ENCODE measurements at places on chromosomes 2 and 18.
A peak's percentile ranks its signal among the peaks of the same experiment; 100 is the strongest.

GRCh38 chr18:46470714-46471113 is 186.3 kb downstream of the LOXHD1 start:
- DNase-seq, result no peak

- no peak for DNase-seq
Observed at GRCh38 chr2:69149631-69150215, 136.7 kb downstream of the ANTXR1 start.

- DNase-seq, result peak; percentile 57
Observed at GRCh38 chr2:9139491-9140443, 66.8 kb upstream of the ASAP2 start.

DNA sequence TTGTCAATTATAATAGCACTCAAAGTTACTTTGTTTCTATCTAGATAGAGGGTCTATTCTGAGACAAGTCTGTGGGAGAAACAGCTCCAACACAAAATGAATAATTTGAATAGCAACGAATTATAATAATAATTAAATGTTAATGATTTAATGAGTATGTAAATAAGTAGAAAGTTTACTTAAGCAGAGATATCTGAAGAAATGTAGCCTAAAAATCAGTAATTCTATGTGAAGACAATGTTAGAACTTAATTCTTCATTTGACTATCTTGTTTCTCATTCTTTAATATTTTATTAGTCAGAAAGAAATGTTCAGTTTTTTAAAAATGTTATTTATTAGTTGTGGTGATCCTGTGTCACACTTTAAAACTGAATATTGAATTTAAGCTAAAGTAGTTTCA is 161.2 kb downstream of the PLEKHA3 start:
- no peak for DNase-seq

DNA sequence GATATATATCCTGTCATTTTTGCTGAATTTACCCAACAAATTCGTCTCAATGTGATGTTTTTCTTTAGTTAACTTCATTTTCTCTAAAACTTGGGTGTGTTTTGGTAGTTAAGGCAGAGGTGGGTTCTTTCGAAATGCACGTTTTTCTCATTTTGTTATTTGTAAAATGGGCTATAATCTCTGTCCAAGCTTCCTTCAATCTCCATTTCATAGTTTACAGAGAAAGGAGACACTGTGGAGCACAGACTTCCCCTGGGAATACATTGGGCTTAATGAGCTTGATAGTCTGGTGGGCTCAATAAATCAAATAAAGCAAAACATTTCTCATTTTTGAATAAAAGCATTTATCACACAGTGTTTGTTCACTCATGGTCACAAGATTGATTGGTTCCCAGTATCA is 145.1 kb downstream of the AGPS start:
- no peak for DNase-seq

DNA sequence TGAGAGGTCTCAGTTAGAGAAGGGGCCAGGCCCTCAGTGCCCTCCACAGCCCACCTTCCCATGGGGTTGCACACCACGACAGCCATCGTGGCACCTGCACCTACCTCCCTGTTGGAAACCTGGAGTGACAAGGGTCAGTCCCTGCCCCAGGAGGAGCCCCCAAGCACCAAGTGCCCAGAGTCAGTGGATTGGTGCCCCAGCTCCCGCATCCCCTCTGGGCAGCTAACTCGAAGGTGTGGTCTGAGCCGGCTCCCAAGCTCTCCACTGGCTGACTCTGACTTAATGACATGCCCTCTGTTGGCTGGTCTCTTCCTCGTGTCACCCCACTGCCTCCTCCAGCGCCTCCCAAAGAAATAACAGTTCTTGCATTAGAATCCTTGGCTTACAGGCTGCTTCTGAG is 116.4 kb downstream of the NDUFA10 start:
- no peak for DNase-seq

- no peak for DNase-seq
Observed at GRCh38 chr2:241561832-241562231, 3.3 kb downstream of the BOK start.

- DNase-seq, result no peak
Observed at GRCh38 chr2:180707175-180707883, 273.1 kb upstream of the UBE2E3 start.

- no peak for DNase-seq
Observed at GRCh38 chr2:100821255-100821910, 1.4 kb downstream of the NPAS2 start.

DNA sequence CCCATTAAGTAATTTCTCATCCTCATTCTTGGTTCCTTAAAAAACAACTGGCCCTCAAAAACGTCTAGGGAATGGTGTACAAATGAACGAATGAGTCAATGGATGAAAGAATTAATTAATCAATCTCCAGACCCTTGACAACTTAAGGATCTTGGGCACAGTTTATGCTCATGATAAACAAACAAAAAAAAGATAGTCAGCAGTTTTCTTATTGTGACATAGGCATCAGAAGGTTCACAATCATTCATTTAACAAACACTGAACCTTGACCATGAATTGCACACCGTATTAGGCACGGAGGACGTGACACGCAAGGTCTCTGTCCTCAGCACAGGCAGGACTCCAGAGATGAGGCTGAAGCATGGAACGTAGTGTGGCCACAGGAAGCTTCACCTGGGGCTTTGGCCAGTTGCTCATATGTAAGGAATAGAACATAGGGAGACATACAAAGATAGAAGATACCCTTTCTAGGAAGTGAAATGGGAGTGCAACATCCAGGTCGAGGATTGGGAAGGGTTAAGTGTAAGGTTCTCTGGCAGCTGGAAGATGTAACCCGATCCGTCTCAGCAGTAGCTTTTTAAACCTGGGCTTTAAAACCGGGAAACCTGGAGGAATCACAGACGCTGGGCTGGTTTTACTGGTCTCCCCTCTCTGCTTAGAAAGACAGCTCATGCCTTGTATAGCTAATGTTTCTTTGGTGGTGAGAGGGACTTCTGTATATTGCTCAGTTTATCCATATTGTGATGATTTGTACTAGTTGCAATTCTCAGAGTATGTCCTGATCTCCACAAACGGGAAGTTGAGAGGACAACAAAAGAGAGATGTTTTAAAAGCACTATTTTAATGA is 8.9 kb upstream of the LTBP1 start:
- DNase-seq, result no peak

- DNase-seq, result no peak
Observed at GRCh38 chr2:171706152-171706803, 19.0 kb downstream of the DYNC1I2 start.

GRCh38 chr2:71611247-71611646 is 157.9 kb downstream of the DYSF start:
- DNase-seq, result no peak

DNA sequence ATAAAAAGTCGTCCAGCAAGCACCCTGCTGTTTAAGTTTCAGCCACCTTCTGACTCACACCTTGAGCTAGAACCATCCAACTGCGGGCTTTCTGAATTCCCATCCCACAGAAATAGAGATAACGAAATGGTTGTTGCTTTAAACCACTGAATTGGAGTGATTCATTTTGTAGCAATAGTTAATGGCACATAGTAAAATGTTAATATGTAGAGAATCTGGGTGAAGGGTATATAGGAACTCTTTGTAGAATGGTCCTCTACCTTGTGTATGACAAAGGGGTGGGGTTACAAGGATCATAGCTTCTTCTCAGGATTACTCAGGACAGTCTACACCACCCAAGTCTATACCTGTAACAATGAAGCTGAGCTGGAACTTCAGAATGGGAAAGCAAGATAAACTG is 2.4 kb upstream of the MAPRE3 start:
- no peak for DNase-seq

DNA sequence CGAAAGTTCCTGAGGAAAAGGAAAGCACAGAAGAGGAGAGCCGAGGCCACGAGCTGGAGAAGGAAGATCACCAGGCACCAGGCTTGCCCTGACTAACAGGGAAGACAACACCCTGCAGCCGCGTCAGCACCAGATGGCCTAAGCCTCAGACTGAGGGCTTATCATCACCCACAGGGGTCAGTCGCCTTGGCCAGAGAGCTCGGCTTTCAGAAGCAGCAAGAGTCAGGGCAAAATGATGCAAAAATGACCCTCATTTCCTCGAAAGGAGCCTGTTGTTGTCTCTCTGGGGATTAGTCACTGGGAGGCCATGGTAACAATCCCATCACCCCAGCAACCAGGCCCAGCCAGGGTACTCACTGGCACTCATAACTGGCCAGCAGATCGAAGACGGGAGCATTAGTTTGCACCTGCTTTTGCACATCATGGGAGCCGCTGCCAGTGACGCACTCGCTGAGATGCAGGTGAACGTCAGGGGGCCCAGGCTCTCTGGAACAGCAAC is 42.7 kb upstream of the ZFP36L2 start:
- DNase-seq, result no peak

- no peak for DNase-seq
Observed at GRCh38 chr2:65479524-65479923, 47.1 kb upstream of the SPRED2 start.

- DNase-seq, result no peak
Observed at GRCh38 chr2:121173112-121173511, 111.9 kb downstream of the TFCP2L1 start.

DNA sequence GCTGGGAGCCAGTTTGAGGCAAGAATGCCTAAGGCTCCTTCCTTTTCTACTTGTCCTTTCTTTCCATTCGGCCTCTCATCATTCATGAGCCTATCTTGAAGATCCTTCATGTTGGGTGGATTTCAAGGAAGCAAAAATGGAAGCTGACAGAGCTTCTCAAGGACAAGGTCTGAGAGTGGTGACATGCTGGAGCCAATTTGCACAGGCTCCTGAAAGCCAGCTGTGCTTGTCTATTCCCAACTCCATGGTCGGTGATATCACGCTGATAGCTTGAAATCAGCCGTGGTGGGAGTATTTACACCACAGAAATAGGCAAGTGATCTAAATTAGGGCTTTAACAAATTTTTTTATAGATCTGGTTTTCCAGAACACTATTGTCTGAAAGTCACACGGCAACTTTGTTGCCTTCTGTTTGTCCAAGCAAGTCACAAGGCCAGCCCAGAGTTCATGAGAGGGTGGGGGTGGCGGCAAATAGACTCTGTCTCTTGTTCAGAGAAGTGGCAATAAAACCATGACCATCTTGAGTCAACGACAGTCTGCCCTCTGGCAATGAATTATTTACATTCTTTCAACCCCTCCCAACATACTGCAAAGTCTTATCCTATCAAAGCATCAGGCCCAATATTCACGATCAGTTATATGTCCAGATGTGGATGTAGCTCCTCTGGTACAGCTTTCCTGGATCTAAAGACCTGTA is 49.9 kb upstream of the SLC35F5 start:
- no peak for DNase-seq

- DNase-seq, result no peak
Observed at GRCh38 chr18:49907346-49907929, 94.1 kb upstream of the ACAA2 start.

GRCh38 chr2:221372159-221372884 is 199.8 kb downstream of the EPHA4 start:
- DNase-seq, result no peak

GRCh38 chr18:34738175-34738894 is 28.2 kb downstream of the DTNA start:
- no peak for DNase-seq

- no peak for DNase-seq
Observed at GRCh38 chr2:120516679-120517314, 170.9 kb downstream of the INHBB start.

GRCh38 chr2:71700041-71700657 is 246.8 kb downstream of the DYSF start:
- no peak for DNase-seq

- no peak for DNase-seq
Observed at GRCh38 chr2:145760781-145761649, 1241.1 kb upstream of the ZEB2 start.

DNA sequence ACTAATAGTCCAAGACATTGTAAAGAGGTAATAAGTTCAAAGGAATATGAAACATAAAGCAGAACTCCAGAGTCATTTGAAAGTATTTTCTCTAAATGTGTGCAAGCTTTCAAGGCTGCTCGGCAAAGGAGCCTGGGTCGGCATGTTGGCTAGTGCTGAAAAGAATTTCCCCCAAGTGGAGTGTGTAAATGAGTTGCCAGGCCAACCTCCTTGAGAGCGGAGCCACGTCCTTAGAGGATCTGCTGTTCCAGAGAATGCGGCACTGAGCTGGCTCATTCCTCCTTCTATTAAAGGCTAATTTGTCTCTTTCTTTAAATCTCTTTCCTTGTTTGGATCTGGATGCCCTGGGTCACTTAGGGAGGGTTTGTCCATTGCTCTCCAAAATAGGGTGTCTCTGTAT is 127.5 kb downstream of the RDH14 start:
- no peak for DNase-seq

- no peak for DNase-seq
Observed at GRCh38 chr2:123747326-123747725, 277.8 kb upstream of the CNTNAP5 start.

- DNase-seq, result no peak
Observed at GRCh38 chr2:215982465-215982875, 30.9 kb downstream of the MREG start.

- DNase-seq, result no peak
Observed at GRCh38 chr2:122705746-122706145, 950.3 kb downstream of the TSN start.

GRCh38 chr18:54130177-54130576 is 94.3 kb downstream of the MBD2 start:
- no peak for DNase-seq

- DNase-seq, result no peak
Observed at GRCh38 chr2:9652898-9653479, 22.2 kb upstream of the YWHAQ start.

GRCh38 chr2:173054466-173054865 is 21.2 kb upstream of the MAP3K20 start:
- DNase-seq, result no peak

- DNase-seq, result no peak
Observed at GRCh38 chr2:233593201-233593600, 24.2 kb upstream of the UGT1A8 start.

GRCh38 chr2:27095745-27096651 is 9.4 kb downstream of the KHK start:
- no peak for DNase-seq

GRCh38 chr2:8043295-8043694 is 638.6 kb upstream of the ID2 start:
- no peak for DNase-seq

GRCh38 chr2:150542172-150542571 is 54.7 kb upstream of the RND3 start:
- no peak for DNase-seq

DNA sequence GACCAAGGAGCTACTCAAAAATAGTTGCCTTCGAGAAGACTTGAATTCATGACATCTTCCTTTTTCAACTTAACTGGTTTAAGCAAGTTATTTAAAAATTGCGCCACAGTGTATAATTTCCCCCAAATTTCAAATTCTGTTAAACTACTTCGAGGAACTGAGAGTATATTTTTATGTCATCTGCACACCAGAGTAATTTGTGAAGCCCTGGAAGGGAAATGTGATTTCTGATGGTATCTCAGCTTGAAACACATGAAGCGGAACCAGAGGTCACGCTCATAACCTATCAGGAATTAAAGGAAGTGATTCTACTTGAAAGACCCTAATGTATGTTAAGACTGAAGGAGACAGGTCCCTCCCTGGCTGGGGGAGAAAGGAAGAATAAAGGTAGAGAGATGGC is 33.9 kb upstream of the DARS1 start:
- no peak for DNase-seq
